ENCODE measurements at places on chromosomes 2 and 18.
A peak's percentile ranks its signal among the peaks of the same experiment; 100 is the strongest.

- no peak for DNase-seq
These were observed 371.1 kb downstream of the FIGN start for GRCh38 chr2:163364736-163365135.

DNA sequence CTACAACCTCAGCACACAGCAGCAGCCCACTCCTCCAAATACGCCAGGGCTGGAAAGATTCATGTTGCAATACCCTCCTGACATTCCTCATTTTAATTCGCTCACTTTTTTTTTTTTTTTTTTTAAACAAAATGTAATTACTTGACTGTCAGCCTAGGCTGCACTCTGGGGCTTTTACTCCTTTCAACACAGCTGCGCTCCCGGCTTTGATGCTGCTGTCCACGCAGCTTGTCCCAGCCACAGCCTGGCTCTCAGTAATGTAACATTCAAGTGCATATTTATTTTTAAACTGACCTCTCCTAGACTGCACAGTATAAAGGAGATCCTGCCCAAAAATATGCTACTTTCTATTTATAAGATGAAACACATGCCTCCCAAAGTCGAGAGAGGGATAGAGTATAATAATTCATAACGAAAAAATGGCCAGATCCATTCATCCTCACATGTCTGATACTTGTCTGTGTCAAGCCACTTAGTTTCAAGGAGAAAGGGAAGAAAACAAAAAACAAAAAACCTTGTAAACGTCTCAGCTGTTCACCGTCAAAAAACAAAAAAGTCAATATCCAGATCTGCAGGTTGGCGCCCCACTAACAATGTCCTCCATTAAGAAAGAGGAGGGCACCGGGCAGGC is 949 bp downstream of the CDC42EP3 start:
- no peak for DNase-seq

- no peak for DNase-seq
These were observed 250.4 kb upstream of the RBBP8 start for GRCh38 chr18:22682720-22683119.

DNA sequence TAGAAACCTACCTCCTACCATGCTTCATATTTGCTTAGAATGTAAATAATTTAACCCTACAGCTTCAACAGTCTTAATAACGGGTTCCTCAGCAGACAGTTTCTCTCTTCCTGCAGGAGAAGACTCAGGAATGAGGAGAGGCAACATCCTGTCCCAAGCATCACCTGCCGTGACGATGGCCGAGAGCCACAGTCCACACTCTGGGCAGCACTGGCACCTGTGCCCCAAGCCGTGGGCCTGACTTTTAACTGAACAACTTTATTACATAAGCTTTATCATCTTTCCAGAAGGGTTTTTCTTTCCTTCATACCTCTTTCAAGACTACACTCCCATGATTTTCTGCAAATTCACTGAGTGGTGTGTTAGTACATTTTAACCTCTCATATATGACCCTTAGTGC is 856.0 kb downstream of the GALR1 start:
- no peak for DNase-seq

GRCh38 chr2:12715258-12716031 is 1.3 kb upstream of the TRIB2 start:
- DNase-seq = no peak

DNA sequence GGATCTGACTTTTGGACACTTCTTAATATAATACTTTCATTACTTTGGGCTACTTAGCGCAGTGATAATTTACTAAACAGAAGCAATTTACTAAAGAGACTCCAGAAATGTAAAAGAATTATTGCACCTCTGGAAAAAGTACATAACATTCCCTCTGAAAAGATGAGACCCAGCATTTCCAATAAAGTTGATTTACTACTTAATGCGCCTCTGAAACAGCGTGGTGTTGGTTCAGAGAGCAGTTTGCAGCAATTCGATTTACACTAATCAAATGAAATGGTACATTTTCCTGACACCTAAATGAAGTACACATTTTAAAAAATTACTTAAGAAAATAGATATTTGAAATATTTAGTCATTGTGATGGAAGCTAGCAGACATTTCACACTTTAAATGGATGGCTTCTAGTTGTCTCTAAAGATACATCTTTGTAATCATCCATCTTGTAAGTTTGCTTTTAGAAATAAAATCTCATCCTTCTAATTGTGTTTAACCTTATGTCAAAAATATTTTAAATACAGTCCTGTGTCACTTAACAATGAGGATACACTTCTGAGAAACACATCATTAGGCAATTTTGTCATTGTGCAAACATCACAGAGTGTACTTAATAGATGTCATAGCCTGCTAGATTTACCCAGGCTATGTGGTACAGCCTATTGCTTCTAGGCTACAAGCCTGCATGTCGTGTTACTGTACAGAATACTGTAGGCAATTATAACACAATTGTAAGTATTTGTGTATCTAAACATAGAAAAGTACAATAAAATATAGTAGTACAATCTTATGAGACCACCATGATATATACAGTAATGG is 284.6 kb upstream of the UBE2E3 start:
- no peak for DNase-seq

GRCh38 chr2:73091696-73092095 is 20.2 kb upstream of the SFXN5 start:
- DNase-seq = no peak

- DNase-seq = no peak
These were observed 9.8 kb downstream of the RMDN2 start for GRCh38 chr2:37934591-37935513.

GRCh38 chr2:227888289-227888688 is 16.9 kb downstream of the DAW1 start:
- DNase-seq = peak; percentile 61

DNA sequence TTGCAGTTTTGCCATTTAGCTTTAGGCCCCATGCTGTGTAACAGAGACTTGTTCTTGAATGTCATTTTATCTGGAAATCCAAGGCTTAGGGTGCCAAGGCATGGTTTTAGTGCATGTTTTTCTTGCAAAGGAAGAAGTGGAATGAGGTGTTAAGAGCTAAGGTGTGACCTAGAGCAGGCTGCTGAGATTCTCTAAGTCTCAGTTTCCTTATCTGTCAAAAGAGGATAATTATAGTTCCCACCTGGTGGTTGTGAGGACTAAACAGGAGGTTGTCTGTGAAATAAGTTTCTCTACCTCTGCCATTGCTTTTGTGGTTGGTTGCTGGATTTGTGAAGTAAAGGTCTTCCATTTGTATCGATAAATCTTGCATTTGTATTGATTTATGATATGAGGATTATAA is 82.0 kb downstream of the TANC1 start:
- no peak for DNase-seq

GRCh38 chr2:206071807-206072206 is 14.2 kb downstream of the INO80D start:
- no peak for DNase-seq

GRCh38 chr2:191660575-191660974 is 17.4 kb upstream of the NABP1 start:
- no peak for DNase-seq

DNA sequence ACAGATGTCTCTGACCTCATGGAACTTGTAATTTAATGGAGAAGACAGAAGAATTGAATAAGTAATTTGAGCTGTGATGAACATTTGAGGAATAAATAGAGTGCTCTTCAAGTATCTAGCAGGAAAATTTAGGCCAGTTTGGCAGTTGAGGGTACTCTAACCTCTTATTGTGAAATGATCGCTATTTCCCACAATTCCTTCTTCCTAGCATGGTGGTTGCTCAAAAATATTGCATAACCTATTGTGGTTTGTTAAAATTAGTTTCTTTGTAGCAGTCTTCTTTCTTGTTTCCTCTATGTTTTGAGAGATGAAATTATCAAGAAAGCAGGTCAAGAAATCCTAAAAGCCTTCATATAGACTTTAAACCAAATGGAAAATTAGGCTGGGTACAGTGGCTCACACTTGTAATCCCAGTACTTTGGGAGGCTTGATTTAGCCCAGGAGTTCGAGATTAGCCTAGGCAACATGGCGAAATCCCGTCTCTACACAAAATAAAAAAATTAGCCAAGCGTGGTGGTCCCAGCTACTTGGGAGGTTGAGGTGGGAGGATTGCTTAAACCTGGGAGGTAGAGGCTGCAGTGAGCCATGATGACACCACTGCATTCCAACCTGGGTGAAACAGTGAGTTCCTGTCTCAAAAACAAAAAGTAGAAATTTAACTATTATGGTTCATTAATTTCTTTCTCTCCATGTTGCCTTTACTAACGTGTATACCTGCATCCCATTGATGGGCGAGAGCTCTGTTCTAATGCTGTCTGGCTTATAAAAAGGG is 58.7 kb downstream of the RBKS start:
- no peak for DNase-seq

- DNase-seq = no peak
These were observed 57.6 kb downstream of the TTC21B start for GRCh38 chr2:165895974-165896373.

- no peak for DNase-seq
These were observed 123.7 kb downstream of the PIK3C3 start for GRCh38 chr18:42078711-42079110.

DNA sequence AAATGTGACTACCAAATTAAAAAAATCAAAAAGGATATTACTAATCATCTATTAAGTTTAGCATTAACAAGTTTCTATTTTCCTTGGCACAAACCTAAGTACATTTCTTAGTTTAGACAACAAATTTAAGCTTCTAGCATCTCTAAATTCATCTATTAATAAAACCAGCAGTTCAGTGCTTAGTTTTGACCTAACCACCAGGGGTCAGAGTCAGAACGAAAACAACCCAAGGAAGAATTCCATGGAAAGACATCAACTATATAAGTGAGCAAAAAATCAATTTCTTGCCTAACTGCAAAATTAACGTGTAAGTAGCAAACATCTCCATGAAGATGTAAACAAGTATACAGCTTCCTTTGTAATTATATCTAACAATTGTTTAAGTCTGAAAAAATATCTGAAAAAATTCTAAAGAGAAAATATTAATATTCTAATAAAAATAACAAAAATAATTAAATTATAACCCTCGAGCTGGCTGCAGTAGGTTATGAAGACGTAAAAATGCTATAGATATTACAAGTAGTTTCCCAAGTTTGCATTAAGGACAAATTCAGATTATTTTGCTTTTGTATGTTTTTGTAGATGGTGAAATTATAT is 83.7 kb downstream of the CERKL start:
- DNase-seq = no peak

GRCh38 chr2:130263606-130264005 is 65.4 kb upstream of the TUBA3E start:
- DNase-seq = no peak

DNA sequence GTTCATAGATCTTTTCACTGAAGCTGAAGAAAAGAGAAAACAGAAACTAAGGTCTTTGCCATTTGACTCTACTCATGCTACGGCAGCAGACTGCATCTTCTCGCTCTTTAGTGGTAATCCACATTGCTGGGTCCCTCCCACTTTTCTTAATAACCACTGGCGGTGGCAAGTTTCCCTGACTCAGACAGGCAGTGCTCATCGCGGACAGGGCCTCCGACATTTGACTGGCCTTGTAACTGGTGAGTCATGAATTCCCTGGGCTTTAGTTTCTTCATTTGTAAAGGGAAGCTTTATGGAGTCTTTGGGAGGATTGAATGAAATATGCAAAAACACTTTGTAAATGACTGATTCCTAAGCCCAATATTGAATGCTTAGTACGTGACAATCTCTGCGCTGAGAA is 238.2 kb upstream of the RBBP8 start:
- peak; percentile 95 for DNase-seq

- no peak for DNase-seq
These were observed 99.0 kb downstream of the NCK2 start for GRCh38 chr2:105843476-105844374.

DNA sequence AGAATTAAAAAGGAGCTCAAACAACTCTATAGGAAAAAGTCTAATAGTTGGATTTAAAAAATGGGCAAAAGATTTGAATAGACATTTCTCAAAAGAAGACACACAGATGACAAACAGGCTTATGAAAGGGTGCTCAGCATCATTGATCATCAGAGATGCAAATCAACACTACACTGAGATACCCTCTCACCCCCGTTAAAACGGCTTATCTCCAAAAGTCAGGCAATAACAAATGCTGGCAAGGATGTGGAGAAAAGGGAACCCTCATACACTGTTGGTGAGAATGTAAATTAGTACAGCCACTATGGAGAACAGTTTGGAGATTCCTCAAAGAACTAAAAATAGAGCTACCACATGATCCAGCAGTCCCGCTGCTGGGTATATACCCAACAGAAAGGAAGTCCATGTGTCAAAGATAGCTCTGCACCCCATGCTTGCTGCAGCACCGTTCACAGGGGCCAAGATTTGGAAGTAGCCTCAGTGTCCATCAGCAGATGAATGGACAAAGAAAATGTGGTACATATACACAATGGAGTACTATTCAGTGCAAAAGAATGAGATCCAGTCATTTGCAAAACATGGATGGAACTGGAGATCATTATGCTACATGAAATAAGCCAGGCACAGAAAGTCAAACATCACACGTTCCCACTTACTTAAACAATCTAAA is 46.7 kb upstream of the B3GNT7 start:
- no peak for DNase-seq

DNA sequence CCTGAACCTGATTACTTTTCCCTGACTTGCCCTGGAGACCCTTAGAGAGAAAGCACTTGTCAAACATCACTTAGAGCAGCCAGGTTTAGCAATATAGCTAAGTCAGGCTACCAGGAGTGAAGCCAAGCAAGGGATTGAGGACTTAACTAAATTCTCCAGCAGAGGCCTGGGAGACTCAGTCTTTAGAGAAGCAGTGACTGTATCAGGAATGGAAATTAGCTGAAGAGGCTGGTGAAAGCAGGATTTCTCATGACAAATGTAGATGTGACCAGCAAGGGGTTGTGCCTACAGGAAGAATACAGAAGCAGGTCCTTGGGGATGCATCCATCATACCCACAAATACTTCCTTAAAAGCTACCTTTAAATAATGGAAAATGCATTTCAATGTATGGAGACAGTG is 368.9 kb upstream of the MEIS1 start:
- DNase-seq = no peak

- DNase-seq = no peak
These were observed 87.8 kb upstream of the TFCP2L1 start for GRCh38 chr2:121372721-121373353.

- DNase-seq = no peak
These were observed 65.6 kb downstream of the TWSG1 start for GRCh38 chr18:9400197-9400596.

- DNase-seq = no peak
These were observed 66.5 kb downstream of the ABI2 start for GRCh38 chr2:203394519-203395227.

DNA sequence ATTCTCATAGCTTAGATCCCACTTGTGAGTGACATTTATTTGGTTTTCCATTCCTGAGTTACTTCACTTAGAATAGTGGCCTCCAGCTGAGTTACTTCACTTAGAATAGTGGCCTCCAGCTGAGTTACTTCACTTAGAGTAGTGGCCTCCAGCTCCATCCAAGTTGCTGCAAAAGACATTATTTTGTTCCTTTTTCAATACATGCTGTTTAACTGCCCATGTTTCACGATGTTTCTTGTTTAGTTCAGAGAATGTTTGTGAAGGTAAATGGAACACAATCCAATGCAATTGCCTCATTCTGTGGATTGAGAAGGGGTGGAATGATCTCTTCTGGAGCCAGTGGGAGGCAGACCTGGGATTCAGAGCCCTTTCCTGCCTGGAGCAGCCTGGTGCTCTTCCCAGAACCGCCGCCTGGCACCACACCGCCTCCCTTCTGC is 273.5 kb upstream of the ATP5MC3 start:
- no peak for DNase-seq
